ENCODE measurements at places on chromosomes 11 and 22.

- DNase-seq = no peak
Measured at GRCh38 chr11:20488352-20488751, 100.8 kb downstream of the PRMT3 start.

- DNase-seq = no peak
Measured at GRCh38 chr11:8789864-8790263, 107.3 kb downstream of the RPL27A start.

DNA sequence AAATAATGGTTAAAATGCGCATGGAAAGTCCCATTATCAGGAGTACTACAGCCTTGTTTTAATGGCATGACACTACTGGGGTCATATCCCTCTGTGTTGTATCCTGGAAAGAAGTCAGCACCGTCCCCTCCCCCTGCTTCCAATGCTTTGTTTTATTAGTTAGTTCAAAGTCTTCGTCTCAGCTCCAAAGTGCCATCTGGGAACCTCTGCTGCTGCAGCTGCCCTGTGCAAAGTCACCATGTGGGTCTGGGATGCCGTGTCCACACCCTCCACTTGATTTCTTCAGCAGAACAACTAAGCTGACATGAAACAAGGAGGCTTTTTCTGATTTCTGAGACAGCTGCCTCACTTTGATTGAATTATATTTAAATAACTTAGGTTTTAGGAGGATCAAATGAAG, 29.5 kb upstream of the NCAM1 start:
- DNase-seq = peak; percentile 80

GRCh38 chr11:2799881-2800654, 85.5 kb downstream of the CDKN1C start:
- peak; percentile 60 for DNase-seq

DNA sequence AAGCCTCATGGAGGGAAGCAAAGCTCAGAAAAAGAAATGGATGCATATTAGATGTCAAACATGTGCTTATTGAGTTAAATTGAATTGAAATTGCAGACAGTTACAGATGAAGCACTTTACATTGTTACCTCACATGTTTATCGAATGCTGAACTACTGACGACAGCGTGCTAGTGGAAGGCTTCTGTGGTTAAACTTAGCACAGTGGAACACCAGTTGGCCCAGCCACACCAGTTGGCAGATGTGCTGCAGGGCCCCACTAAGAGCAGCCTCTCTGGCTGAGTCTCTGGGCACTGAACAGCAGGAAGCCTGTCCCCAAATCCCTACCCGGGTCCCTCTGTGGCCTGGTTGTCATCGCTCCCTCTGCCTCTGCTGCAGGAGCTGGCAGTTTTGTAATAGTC, 242.1 kb downstream of the NTM start:
- peak; percentile 64 for DNase-seq

DNA sequence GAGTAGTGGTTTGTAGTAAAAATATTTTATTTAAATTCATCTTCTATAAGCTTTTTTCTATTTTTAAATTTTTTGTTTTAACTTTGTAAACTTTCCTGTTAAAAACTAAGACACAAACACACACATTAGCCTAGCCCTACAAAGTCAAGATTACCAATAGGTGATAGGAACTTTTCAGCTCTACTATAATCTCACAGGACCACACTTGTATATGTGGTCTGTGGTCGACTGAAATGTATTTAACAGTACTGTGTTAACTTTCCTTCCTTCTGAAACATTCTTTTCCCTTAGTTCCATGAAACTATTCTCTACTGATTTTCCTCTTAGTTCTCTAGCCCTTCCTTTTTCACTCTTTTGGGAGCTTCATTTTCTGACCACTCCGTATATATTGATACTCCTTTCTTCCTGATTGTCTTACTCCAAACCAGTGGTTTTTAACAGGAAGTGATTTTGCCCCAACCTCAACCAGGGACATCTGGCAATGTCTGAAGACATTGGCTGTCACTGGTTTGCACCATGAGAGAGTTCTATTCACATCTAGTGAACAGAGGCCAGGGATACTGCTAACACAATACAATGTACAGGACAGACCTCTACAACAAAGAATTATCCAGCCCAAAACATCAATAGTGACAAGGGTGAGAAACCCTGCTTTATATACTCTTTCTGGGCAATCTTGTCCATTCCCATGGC, 8.8 kb downstream of the ZW10 start:
- DNase-seq = no peak

- no peak for DNase-seq
Measured at GRCh38 chr11:96001037-96001436, 77.1 kb upstream of the MTMR2 start.

DNA sequence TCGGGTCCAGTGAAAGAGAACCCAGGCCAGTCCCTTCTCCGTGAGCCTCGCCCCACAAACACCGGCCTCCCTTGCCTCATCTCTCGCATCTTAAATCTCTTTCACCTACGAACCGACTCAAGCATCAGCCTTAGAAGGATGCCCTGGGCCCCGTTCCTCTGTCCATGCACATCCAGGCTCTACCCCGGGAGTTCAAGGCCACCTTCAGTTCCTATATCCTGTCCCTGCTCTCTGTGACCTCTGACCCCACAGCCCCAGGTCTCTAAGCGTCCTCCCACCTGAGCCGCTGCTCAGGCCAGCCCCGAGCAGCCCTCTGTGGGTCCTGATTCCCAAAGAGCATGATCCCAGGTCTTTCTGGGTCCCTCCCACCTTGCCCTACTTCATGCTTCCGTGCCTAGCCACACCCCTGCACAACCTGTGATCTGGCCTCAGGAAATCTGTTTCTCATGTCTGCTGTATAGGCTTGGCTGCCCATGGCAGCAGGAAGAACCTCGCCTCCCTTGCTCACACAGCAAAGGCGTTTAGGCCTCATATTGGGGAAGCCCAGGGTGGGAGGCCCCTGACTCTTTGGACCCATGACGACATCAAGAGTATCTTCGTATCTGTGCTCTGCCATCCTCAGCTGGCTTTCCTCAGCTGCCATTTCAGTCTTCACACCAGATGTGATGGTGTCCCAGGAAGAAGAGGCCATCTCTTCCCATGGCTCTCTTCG, 77.5 kb upstream of the SEPTIN5 start:
- DNase-seq = no peak

DNA sequence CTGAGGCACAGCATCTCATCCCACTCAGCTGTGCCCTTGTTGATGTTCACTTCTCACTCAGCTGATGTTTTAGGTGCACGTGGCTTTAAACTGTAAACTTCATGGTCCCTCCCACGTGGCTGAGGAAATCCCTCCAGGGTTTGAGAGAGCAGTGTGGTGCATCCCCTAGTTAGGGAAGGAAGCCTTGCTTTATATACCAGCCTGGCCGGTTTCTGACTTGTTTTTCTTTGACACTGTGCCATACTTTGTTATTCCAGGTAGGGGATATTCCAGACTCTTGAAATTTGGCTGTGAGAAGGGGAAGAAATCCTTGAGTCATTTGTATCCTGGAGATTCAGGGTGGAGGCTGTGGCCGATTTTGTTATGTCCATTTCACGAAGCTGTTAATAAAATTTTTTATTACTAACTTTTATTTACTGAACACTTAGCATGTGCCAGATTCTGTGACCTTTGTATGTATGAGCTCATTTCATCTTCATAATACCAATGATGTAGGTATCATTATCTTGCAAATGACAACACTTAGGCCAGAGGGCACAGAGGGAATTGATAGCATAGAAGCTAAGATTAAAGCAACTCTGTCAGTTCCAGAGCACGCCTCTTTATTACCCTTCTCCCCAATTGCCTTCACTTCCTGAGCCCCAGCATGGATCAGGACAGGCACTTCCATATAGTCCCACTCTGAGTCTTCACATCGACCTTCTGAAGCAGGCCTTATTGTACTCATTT, 116.6 kb downstream of the NAV2 start:
- DNase-seq = no peak

- no peak for DNase-seq
Measured at GRCh38 chr11:69801513-69802335, 17.5 kb downstream of the FGF3 start.

GRCh38 chr11:3156282-3156660, 8.8 kb downstream of the OSBPL5 start:
- peak; percentile 50 for DNase-seq

GRCh38 chr11:113311536-113311935, 2.8 kb upstream of the TTC12 start:
- DNase-seq = no peak

- DNase-seq = no peak
Measured at GRCh38 chr22:40118979-40119378, 58.7 kb upstream of the TNRC6B start.

DNA sequence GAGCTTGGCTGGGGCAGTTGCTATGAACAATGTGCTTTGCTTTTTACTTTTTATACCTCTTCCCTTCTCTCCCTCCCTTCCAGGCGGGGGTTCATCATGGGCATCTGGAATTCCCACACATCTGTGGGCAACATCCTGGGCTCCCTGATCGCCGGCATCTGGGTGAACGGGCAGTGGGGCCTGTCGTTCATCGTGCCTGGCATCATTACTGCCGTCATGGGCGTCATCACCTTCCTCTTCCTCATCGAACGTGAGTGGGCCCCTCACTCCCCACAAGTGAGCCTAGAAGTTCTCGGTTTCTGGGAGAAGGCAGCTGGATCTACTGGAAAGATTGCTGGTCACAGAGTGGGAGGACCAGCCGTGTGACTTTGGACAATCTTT, 17.4 kb downstream of the SLC37A2 start:
- DNase-seq = no peak

GRCh38 chr22:42283278-42284201, 13.1 kb upstream of the TCF20 start:
- DNase-seq = peak; percentile 59

GRCh38 chr11:133390803-133391202, 141.5 kb downstream of the OPCML start:
- no peak for DNase-seq

DNA sequence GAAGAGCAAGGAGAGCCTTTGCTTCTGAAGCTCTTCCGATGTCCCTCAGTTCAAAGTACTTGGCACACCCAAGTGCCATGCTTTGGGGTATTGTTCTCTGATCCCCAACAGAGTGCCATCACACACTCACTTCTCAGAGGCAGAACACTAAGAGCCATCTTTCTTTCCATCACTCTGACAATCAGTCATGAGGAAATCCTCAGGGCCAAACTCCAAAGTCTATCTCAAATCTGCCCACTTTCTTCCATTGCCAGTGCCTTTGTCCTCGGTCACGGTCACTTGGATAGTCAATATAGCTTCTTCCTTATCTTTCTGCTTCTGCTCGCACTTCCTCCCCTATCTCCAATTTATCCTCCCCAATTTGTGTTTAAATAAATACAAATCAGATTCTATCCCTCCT, 90.9 kb downstream of the ENTHD1 start:
- DNase-seq = no peak

GRCh38 chr11:73493956-73494598, 103.8 kb downstream of the FAM168A start:
- DNase-seq = peak; percentile 9

DNA sequence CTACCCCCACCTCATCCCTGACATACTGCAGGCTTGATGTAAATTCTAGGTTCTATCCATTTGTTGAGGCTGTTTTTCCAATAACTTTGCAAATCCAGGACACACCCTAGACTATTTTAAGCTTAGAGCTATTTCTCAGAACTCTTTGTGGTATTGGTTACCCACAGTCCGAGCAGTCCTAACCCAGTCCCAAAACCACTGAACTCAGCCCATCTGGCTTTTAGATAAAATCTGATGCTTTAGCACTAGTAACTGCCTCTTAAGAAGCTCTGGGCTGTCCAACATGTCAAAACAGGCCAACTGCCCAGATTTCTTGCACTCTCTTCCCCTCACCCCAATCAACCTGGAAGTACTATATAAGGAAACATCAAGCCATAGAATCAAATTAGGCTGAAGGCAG, 344.4 kb upstream of the CADM1 start:
- peak; percentile 39 for DNase-seq

DNA sequence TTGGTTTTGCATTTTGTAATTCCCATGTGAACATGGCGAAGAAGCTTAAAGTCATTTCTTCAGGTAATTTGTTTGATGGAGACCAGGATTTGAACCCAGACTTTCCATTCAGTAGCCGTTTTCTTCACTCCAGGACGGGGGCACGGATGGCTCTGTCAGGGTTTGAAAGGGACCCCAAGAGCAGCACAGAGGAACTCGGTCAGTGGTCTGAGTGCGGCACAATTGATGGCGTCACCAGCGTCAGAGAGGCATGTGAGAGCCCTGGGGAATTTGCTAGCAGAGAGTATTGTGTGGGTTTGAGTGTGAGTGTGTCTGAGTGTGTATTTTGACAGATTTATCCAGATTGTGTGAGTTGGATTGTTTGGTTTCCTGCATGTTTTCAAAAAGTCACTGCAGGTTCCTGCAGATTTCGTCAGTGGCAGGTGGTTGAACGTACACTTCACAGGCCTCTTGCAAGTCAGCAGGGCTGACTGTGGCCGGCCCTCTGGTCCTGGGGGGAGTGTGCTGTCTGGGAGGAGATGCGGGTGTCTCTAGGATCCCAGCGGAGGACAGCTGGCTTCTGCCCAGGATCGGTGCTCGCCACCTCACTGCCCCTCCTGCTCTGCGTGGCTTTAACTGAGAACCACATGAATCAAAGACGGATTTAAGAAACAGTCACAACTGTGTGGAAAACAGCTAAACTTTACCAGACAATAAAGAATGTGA, 199.3 kb downstream of the TBC1D22A start:
- DNase-seq = no peak

DNA sequence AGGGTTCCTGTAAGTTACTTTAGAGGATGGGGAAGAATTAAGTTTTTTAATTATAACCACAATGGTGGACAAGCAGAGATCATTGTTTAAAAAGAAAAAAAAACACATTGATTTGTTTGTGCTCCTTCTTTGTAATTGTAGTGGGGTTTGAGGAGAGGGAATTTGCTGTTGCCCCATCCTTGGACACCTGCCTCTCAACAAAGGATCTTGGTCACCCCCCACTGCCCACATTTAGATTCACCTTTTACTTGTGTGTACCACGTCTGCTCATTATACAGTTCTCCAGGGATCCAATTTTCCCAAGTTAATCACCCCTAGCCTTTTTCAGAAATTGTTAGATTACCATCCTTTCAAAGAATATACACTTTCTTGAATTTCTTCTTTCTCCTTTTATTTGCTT, 53.0 kb downstream of the DNAJC24 start:
- no peak for DNase-seq

DNA sequence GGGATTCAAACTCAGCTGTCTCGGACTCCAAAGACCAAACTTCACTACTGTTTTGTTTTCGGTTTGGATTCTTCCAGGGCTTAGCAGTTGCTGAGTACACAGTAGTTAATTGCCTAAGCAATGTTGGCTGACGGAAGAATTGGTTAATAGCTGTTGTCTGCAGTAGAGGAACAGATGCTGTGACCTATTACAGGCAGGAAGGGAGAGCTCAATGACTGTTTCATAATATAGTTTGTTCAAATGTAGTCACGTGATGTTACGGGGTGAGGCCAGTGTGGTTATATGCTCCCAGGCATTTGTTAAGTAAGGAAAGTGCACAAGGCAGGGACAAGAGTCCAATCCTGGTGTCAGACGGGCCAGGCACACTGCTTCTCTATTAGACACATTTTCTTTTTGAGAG, 222.6 kb upstream of the CCDC90B start:
- DNase-seq = peak; percentile 4

DNA sequence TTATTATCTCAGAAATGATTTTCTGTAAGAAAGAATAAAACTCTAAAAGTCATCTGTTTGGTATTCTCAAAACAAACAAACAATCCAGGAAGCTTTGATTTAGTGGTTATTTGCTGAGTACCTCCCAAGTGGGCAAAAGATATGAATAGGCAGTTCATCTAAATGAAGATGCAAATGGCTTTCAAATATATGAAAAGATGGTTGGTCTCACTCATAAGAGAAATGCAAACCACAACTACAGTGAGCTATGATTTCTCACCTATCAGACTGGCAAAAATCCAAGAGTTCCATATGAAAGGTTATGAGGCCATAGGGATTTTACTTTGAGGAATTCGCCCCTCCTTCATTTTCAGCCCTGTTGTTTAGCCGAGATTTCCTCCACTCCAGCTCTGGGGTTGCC, 11.3 kb upstream of the P2RY2 start:
- no peak for DNase-seq

Data from tongue (tissue), 3 donors.